HTR-8/SVneo (cell line): ENCODE measurements at places on chromosomes 11 and 22.

DNA sequence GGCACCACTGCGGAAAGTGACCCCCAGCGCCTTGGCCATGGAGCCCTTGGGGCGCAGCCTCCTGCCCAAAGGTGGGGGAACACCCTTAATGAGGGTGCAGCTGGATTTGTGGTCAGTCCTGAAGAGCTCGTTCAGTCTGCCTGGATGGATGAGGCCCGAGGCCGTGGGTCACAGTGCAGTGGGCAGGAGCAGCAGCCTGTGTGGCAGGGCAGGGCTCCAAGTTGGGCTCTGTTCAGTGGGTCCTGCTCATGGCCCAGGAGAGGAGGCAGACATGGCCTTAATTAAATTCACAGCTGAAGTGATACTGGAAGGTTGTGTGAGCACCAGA is 33.3 kb downstream of the FAM83F start:
- no peak for DNase-seq

GRCh38 chr22:37802310-37803194 is 5.2 kb upstream of the GCAT start:
- DNase-seq, result no peak

DNA sequence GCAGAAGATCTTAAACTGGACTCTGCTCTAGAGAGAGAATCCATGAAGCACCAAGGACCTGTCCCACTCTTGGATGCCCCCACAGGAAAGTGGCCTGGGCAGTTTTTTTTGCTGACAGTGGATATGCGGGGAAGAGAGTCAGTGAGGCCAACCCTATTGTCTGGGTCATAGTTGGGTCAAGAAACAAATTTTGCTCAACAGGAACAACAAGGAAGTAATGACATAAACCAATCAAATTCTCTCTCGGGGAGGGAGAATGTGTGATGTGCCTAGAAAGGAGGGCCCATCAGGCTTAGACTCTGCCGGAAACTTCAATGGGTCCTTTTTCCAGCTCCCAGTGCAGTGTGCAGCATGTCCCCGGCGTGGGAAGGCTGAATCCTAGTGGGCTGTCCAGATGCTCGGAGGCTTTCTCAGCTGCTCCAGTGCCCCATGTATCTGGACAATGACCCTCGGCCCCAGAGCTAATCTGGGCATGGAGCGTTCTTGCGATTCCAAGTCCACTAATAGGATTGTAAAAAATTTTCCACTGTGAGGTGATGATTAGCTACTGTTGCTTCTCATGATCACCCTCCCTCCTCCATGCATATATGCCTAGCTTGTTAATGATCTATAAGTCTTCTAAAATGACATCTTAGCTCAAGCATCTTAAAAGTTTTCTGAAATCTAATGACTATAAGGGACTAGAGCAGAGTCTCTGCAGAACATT is 101.0 kb downstream of the SNX19 start:
- DNase-seq, result no peak

- DNase-seq, result no peak
Observed at GRCh38 chr11:82792319-82792718, 58.7 kb upstream of the FAM181B start.

DNA sequence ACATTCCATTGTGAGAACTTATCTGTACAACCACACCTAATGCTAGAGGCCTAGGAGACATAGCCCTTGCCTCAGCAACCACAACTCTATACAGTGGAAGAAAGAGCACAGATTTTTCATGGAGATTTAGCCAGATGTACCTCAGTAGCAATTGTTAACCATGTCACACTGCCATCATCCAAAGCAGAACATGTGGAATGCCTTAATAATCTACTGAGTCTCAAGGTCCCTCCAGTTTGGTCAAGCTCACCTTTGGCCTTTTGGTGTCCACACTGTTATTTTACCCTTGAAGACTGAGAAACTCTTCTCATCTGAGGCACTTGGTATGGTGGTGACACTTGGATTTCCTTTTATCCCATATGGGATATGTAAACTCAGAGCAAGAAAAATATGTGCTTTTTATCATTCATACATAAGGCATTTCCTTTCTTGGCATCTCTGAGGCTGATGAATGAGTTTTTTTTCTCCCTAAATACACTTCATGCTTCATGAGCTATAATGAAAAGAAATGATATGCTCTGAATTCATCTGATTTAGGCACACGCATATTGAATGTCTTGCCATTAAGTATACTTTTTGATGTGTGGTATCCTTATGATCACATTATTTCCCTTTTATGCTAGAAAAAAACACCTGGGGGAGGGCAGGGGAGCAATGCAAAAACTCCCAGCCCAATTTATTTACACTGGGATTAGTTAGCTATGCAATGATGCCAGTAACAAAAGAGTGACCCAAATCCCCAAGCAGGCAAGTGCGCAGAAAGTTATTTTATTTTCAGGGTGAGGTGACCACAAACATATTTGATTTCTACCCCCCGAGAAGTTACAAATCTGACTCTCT is 63.3 kb upstream of the ME3 start:
- no peak for DNase-seq

DNA sequence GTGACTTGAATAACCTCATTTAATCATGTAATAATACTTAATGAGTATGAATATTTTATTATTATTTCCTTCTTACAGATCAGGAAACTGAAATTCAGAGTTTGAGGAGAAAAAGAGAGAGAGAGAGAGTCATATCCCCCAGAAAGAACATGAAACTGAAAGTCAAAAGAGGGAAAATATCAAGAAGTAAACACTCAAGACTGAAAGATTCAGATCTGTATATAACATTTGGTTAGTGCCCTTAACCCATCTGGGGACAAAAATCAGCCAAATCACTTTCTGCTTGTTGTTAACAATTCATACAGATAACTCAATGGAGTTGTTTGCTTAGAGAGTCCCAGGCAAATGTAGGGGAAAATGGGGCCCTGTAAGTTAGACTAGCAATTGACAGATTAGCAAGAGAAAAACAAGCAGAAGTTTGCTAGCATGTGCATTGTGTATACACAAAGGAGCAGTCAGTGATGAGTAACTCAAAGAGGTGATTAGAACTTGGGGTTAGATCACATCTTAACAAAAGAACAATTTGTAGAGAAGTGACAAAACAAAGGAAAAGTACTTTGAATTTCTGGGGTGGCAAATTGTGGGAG is 25.9 kb upstream of the MMP13 start:
- DNase-seq, result no peak

DNA sequence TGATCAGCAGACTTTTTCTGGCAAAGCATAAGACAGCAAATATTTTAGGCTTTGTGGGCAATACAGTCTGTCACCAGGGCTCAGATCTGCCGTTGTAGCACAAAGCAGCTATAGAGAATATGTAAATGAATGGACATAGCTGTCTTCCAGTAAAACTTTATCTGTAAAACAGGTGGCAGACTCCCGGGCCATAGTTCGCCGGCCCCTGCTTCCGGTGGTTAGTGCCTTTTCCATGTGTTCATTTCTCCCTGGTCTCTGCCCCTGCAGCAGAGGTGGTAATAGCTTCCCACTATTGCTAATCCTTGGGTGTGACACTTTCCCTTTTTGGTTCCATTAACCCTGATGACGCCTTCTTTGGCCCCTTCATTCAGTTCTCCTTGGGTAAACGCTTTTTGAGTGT is 93.7 kb upstream of the LDLRAD3 start:
- DNase-seq, result no peak
